ENCODE measurements at places on chromosomes 5 and 9.

DNA sequence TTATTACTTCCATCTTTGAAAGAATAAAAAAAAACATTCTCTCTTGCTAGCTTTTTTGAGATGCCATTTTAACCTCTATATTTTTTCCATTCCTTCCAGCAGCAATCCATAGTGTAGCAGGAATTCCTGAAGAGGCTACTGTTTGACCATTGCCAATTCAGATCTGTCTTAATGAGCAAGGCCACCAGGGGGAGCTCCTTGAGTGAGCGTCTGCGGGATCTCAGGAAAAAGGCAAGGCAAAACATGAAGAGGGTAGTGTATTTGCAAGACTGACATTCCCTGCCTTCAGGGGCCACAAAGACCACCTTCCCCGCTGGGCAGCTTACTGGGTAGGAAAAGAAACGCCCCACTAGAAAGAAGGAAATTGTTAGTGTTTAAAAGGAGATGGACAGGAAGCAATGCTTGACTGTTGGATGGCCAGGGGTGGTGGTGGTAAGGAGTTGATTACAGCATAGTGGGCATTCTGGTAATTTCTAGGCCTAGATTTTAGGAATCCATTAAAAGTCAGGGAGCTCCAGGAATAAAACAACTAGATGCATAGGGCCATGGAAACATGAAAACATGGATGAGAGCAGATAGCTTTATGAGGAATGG is 206.6 kb upstream of the HAPLN1 start:
- DNase-seq = peak; percentile 53

DNA sequence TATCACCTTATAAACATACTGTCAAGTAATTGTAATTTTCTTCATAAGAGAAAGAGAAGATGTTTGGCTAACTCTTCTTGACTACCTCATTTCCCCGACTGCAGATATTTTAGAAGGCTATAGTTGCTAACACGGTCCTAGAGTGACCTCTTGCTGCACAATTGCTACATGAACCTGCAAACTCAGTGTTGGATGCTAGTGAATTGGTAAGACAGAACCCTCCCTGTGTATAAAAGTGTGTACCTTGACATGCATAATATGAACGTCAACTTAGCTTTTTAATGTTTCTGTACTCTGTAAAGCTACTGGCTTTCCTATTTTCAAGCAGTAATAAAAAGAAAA is 46.7 kb upstream of the CER1 start:
- no peak for DNase-seq

DNA sequence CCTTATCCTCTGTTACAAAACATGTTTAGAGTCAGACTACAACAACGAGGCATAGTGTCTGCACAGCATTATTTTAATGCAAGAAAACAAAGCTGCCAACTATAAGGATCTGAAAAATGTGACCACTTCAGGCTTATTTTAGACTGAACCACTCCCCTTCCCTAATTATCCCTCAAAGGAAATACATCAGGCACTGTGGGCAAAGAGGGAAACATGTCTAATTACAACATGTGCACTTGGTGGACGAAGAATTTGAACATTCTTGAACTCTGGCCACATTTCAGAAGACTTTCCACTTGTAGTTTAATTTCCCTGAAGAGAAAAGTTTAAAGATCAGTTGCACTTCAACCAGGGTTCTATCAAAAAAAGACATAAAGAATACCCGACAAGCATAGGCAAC is 3.8 kb downstream of the MTMR12 start:
- peak; percentile 40 for DNase-seq

- DNase-seq = no peak
Observed at GRCh38 chr5:168474319-168474718, 12.0 kb upstream of the RARS1 start.

DNA sequence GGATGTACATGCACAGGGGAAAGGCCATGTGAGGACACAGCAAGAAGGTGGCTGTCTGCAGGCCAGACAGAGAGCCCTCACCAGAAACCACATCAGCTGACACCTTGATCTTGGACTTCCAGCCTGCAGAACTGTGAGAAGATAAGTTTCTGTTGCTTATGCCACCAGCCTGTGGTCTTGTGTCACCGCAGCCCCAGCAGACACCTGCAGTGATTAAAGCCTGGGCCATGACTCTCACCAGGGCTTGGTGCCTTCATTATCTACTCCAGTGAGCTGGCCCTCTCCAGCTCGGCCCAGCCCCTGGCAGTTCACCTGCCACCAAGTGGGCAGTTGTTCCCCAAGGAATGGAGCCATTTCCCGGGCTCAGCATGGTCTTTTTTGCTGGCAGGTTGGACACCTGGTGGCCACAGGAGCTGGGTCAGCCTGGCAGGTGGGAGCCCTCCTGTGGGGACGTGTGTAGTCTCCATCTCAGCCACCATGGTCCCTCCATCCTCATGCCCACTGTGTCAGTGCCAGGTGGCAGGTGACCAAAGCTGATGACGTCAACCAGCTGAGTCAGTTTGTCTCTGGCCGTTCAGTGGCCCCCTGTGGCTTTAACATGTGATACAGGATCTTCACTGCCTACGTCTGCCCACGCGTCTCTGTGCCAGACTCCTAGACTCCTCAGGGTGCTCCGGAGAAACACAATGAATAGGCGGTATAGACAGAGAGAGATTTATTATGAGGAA is 99.9 kb upstream of the PPP1R26 start:
- no peak for DNase-seq

GRCh38 chr5:10726913-10727517 is 34.0 kb downstream of the DAP start:
- DNase-seq = no peak

- DNase-seq = no peak
Observed at GRCh38 chr9:98600631-98601030, 108.1 kb downstream of the GABBR2 start.

DNA sequence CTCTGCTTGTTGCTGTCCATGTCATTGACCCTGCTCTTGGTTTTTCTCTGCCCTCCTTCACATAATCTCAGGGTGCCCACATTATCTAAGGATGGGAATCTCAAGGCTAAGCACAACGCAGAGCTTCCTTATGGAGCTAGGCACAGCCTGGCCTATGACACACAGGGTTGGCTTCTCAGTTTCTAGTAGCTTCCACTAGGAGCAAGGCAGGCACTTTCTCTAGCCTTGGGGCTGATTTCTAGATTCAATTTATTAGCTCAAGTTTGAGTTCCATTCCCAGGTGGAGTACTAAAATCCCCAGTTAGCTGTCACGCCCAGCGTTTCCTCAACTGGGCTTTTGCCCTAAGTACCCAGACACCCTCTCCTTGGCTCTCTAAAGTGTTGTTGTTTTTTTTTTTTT is 12.4 kb downstream of the IL4 start:
- DNase-seq = no peak

DNA sequence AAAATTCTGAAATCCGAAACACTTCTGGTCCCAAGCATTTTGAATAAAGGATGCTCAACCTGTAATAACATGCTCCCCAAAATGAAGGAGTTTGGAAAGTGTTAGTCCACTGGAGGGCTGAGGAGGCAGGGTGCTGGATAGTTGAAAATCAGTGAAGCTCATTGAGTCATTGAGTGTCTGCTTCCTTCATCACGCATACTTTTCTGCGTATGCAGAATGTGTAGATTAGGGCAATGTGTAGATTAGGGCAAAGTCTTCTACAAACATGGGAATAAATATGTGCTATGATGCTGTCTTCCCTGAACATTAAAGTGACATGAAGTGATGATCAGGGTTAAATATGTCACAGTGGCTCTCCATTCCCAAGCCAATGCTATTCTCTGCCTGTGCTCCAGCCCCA is 193.8 kb downstream of the CFAP90 start:
- no peak for DNase-seq

DNA sequence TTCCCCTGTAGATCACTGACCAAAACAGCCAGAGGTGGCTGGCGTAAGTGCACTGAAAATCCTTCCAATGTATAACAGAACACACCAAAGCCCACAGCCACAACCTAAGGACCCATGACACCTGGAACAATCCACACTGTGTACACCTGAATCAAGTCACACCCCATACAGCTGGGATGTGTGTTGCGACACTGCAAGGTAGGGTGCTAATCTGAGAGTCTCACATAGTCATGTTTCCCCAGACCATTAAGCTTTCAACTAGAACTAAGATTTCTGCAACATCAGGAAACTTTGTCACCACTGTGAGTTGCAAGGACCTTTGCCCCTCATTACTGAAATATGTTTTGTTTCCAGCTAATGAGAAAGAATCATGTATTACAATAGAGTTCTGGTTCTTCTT is 59.4 kb downstream of the MED27 start:
- DNase-seq = no peak

GRCh38 chr9:94921092-94921471 is 194.6 kb downstream of the AOPEP start:
- no peak for DNase-seq
